ENCODE measurements at places on chromosomes 4 and X. TPM values are rescaled to one million over a fixed set of nuclear protein-coding genes. Genes with fewer than 3 reads are reported as not detected.

DNA sequence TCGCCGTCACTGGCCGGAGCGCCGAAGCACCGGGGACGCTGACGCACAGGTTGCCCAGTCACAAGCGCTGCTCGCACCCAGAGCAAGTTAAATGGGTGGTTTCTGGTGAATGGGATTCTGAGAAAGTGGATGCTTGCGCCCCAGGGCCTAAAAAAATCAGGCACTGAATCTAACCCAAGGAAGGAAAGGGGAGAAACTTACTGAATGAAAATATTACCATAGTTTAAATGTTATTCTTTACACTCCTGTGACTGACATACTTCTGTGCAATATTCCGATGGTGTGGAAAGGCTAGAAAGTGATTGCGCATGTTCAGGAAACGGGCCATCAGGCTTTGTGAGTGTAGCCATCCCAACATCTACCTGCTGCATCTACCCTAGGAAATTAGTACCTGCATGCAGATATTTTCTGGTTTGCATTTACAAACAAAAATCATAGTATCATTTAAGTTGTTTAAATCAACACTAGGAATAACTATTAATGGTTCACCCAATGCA, 838 bp upstream of the ABCG2 start:
- no peak overlapping the region for H3K27ac ChIP-seq
- no peak for DNase-seq

Gene KIAA1210
- not detected for total RNA-seq

Gene PRMT9
- total RNA-seq = 11.0 TPM

Gene DUX4
- total RNA-seq = not detected

Gene TRIM60
- total RNA-seq = not detected

GRCh38 chr4:176186067-176186466, 9.3 kb downstream of the SPATA4 start:
- no peak overlapping the region for H3K4me3 ChIP-seq
- no peak overlapping the region for H3K27ac ChIP-seq
- no peaks in the 10 kb centered on the region for H3K36me3 ChIP-seq
- DNase-seq = no peak

- H3K27me3 ChIP-seq = peaks cover 4% of the 10 kb centered on the region
- H3K4me3 ChIP-seq = no peak overlapping the region
- DNase-seq = no peak
- H3K4me1 ChIP-seq = peaks cover 16% of the 10 kb centered on the region
- no peak overlapping the region for H3K27ac ChIP-seq
- H3K36me3 ChIP-seq = no peaks in the 10 kb centered on the region
Measured at GRCh38 chr4:123617791-123618190, 221.2 kb downstream of the SPRY1 start.

Gene MAGEA9
- total RNA-seq = not detected

Gene UVSSA
- total RNA-seq = 22.3 TPM

DNA sequence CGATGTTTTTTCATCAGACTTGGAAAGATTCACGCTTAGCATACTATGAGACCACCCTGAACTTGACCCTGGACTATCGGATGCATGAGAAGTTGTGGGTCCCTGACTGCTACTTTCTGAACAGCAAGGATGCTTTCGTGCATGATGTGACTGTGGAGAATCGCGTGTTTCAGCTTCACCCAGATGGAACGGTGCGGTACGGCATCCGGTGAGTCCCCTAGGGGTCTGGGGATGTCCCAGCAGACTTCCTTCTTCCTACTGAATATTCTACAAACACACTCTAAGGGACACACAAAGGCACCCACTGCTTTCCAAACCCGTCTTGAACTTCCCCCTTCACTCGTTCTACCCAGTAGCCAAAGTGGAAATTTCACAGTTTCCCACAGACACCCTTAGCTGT, 9.3 kb downstream of the GABRQ start:
- H3K4me3 ChIP-seq = no peak overlapping the region
- no peaks in the 10 kb centered on the region for H3K4me1 ChIP-seq
- DNase-seq = no peak
- no peak overlapping the region for H3K27ac ChIP-seq

DNA sequence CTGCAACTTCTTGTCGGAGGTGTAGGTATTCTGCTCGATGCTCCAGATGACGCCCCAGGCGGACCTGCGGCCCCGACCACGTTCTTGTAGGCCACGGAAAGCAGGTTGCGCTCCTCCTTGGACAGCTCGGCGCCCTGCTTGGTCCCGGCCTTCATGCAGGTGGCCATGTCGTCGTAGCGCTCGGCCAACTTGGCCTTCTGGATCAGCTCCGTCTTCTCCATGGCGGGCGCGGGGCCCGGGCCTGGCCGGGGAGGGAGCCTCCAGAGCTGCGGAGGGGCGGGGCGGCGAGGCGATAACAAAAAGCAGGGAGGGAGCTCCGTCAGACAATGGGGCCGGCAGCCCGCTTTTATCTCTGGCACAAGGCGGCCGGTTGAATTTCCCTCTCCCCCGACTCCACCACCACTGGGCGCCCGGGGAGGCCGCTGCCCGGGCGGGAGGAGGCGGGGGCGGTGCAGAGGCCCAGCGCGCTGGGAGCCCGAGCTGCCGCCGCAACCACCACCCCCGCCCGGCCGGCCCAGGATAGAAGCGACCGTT, 28.3 kb upstream of the DRP2 start:
- peaks cover 8% of the 10 kb centered on the region for H3K27me3 ChIP-seq
- H3K36me3 ChIP-seq = no peaks in the 10 kb centered on the region
- H3K27ac ChIP-seq = no peak overlapping the region
- peaks cover 8% of the 10 kb centered on the region for H3K4me1 ChIP-seq
- H3K4me3 ChIP-seq = no peak overlapping the region

- H3K4me1 ChIP-seq = no peaks in the 10 kb centered on the region
- no peak overlapping the region for H3K4me3 ChIP-seq
- no peaks in the 10 kb centered on the region for H3K36me3 ChIP-seq
- H3K27me3 ChIP-seq = no peaks in the 10 kb centered on the region
- H3K27ac ChIP-seq = no peak overlapping the region
- no peak for DNase-seq
Measured at GRCh38 chrX:84118769-84119168, 69.2 kb downstream of the RPS6KA6 start.

Gene NEIL3
- total RNA-seq = 30.3 TPM

Gene IL15
- 3.9 TPM for total RNA-seq

- no peaks in the 10 kb centered on the region for H3K27me3 ChIP-seq
- H3K27ac ChIP-seq = no peak overlapping the region
Measured at GRCh38 chrX:105618393-105619101, 203.8 kb upstream of the NRK start.

GRCh38 chrX:6223516-6223915, 5.2 kb downstream of the NLGN4X start:
- H3K4me3 ChIP-seq = no peak overlapping the region
- H3K4me1 ChIP-seq = no peaks in the 10 kb centered on the region
- no peak for DNase-seq
- H3K27me3 ChIP-seq = peaks cover 14% of the 10 kb centered on the region
- H3K36me3 ChIP-seq = no peaks in the 10 kb centered on the region
- H3K27ac ChIP-seq = no peak overlapping the region

GRCh38 chr4:4994312-4995097, 24.8 kb downstream of the CYTL1 start:
- no peaks in the 10 kb centered on the region for H3K36me3 ChIP-seq
- H3K4me1 ChIP-seq = no peaks in the 10 kb centered on the region
- H3K27me3 ChIP-seq = peaks cover 13% of the 10 kb centered on the region
- H3K4me3 ChIP-seq = no peak overlapping the region
- no peak overlapping the region for H3K27ac ChIP-seq
- no peak for DNase-seq

GRCh38 chr4:147678106-147678505, 5.9 kb downstream of the PRMT9 start:
- peaks cover 38% of the 10 kb centered on the region for H3K36me3 ChIP-seq
- H3K27ac ChIP-seq = no peak overlapping the region
- H3K4me1 ChIP-seq = peaks cover 19% of the 10 kb centered on the region
- no peaks in the 10 kb centered on the region for H3K27me3 ChIP-seq

Gene ADGRG4
- total RNA-seq = not detected

- H3K4me3 ChIP-seq = no peak overlapping the region
- no peak overlapping the region for H3K27ac ChIP-seq
- H3K36me3 ChIP-seq = no peaks in the 10 kb centered on the region
Measured at GRCh38 chrX:97452283-97452682, 568.6 kb downstream of the RPA4 start.

Gene TRIM61
- total RNA-seq = 1.0 TPM

GRCh38 chr4:76563454-76564122, 128.6 kb downstream of the SHROOM3 start:
- DNase-seq = no peak
- no peaks in the 10 kb centered on the region for H3K4me1 ChIP-seq
- no peaks in the 10 kb centered on the region for H3K36me3 ChIP-seq
- H3K27me3 ChIP-seq = peaks cover 12% of the 10 kb centered on the region
- no peak overlapping the region for H3K27ac ChIP-seq

- H3K27me3 ChIP-seq = no peaks in the 10 kb centered on the region
- H3K4me3 ChIP-seq = no peak overlapping the region
- peaks cover 51% of the 10 kb centered on the region for H3K36me3 ChIP-seq
- H3K27ac ChIP-seq = no peak overlapping the region
- peaks cover 19% of the 10 kb centered on the region for H3K4me1 ChIP-seq
- DNase-seq = no peak
Measured at GRCh38 chr4:105196523-105197145, 50.0 kb downstream of the TET2 start.

Gene G6PD
- total RNA-seq = 64.4 TPM

- H3K4me3 ChIP-seq = no peak overlapping the region
- no peak for DNase-seq
- H3K36me3 ChIP-seq = no peaks in the 10 kb centered on the region
- no peaks in the 10 kb centered on the region for H3K27me3 ChIP-seq
- no peaks in the 10 kb centered on the region for H3K4me1 ChIP-seq
Measured at GRCh38 chr4:125184116-125184515, 130.6 kb upstream of the FAT4 start.

DNA sequence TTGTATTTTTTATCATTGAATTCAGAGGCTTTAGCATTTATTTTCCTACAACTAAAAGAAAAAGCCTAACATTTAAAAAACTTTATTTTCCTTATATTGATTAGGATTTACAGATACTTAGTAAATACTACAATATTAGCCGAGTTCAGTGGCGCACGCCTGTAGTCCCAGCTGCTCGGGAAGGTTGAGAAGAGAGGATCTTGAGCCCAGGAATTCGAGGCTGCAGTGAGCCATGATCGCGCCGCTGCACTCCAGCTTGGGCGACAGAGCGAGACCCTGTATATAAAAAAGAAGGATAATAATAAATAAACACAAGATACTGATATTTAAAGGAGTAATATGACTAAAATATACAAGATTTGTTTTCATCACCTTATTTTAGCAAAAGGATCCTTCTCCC, 681 bp upstream of the UPF3B start:
- H3K27me3 ChIP-seq = peaks cover 5% of the 10 kb centered on the region
- H3K36me3 ChIP-seq = peaks cover 20% of the 10 kb centered on the region
- peak overlapping the region; percentile 91 for H3K27ac ChIP-seq
- no peak for DNase-seq
- peak overlapping the region; percentile 99 for H3K4me3 ChIP-seq

DNA sequence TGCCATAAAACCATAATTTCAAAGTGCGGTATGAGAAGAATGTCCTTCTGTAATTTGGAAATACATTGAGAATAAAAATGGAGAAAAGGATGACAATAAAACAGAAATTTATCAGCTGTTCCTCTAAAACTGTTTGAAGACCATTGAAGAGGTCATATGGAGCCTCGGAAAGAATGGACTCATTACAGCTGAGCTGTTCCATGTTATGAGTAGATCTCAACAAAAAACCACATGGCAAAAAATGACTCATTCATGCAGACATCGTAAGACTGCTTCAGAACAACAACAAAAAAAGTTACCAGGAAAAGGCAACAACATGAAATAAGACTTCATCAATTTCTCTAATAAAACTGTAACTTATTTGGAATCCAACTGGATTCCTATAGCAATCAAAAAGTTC, 39.7 kb downstream of the AKAP4 start:
- no peaks in the 10 kb centered on the region for H3K4me1 ChIP-seq
- no peaks in the 10 kb centered on the region for H3K27me3 ChIP-seq
- H3K4me3 ChIP-seq = no peak overlapping the region
- H3K36me3 ChIP-seq = no peaks in the 10 kb centered on the region
- DNase-seq = no peak

DNA sequence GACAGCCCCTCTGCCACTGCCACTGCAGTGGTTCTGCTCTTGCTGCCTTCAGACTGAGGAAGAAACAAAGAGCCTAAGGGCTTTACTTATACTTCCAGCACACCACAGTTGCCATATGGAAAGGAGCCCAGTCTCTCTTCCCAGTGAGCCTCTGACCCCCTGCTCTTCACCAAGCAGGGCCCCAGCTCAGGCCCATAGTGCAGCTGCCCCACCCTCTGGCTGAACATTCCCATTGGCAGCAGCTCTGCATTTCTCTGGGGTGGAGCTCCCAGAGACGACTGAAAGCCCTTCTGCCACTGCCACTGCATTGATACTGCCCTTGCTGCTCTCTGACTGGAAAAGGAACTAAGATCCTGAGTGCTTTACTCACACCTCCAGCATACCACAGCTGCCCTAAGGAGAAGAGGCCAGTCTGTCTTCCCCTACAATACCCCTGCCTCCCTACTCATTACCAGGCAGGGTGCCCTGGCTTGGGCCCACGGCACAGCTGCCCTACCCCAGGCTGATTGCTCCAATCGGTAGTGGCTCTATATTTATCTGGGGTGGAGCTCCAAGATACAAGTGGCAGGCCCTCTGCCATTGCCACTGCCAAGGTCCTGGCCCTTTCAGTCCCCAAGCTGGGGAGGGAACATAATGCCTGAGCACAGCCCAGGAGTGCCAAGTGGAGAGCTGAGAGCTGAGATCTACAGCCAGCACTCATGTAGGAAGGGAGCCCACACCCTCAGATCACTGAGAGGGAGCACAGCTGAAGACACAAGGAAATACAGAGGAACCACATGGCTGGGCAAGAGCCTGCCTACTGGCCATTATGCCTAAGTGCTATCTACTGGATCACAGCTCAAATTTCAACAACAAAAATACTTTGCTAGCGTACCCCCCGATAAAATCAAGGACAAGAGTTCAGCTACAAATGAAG, 36.0 kb downstream of the AWAT2 start:
- H3K27ac ChIP-seq = no peak overlapping the region
- H3K4me1 ChIP-seq = peaks cover 32% of the 10 kb centered on the region
- DNase-seq = no peak
- H3K36me3 ChIP-seq = peaks cover 8% of the 10 kb centered on the region
- peaks cover 2% of the 10 kb centered on the region for H3K27me3 ChIP-seq

DNA sequence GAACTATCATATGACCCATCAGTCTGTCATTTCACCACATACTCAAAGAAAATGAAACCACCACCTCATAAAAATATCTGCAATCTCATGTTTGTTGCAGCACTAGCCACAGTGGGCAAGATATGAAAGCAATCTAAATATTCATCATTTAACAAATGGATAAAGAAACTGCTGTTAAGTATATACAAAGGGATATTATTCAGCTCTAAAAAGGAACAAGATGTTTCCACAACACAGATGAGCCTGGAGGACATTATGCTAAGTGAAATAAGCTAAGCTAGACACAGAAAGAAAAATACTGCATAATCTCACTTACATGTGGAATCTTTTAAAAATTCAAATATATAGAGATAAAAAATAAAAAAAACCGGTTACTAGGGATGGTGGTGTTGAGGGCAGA, 108.2 kb upstream of the BRWD3 start:
- no peak overlapping the region for H3K4me3 ChIP-seq
- DNase-seq = no peak
- no peak overlapping the region for H3K27ac ChIP-seq
- no peaks in the 10 kb centered on the region for H3K36me3 ChIP-seq
- no peaks in the 10 kb centered on the region for H3K27me3 ChIP-seq

GRCh38 chrX:101290957-101291603, at the start of gene TAF7L:
Gene TAF7L, minus strand, starts transcription at chrX:101291334. Its CDS starts 3,791 bp downstream, at chrX:101287543.
- no peaks in the 10 kb centered on the region for H3K4me1 ChIP-seq
- H3K4me3 ChIP-seq = no peak within 1 kb of the TSS
- H3K27ac ChIP-seq = no peak within 1 kb of the TSS
- no peaks in the 10 kb centered on the region for H3K36me3 ChIP-seq
- no peak for DNase-seq
